Progenitor cell of endocrine pancreas (in vitro differentiated cells): ENCODE measurements at places on chromosomes 2 and 18.

DNA sequence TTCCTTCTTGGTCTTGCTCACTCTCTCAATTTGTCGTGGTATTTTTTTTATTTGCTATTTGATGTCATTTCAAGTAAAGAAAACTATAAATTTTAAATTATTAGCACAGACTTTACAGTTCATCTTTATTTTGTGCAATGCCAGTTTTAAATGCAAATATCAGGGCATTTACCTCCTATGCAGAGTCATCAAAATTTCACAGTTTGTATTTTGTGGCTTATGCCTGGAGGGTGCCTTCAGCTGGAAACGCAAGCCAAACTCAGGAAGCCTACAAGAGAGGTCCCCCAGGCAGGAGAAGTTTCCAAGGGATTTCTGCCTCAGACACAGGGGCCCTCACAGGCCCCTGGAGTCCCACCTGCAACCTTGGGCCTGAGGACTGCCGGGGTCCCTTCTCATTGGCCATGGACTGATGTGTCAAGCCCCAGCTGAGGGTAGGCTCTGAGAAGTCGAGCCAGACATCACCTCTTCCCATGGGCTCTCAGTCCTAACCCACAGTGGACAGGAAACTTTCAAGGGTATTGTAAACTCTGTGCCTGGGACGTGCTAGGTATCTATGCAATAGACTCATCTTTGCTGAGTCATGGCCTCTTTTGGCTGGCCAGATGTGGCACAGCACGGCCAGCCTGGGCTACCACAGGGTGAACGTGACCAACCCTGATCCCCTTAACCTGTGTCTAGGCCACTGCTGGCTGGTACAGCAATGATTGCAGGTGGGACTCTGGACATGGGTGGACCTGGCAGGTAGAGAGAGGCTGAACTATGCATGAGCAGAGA, 236.5 kb downstream of the CELF4 start:
- no peak for DNase-seq

DNA sequence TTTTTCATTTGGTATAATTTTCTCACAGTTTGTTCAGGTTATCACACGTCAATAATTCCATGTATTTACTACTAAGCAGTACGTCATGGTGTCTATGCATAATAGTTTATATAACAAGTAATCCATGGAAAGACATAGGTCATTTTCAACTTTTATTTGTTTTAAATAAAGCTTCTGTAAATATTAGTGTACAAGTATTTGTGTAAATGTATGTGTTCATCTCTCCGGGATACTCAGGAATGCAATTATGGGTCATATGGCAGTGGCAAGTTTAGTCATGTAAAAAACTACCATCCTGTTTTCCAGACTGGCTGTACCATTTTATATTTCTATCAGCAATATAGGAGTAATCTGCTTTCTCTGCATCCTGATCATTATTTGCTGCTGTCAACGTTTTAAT, 231.1 kb upstream of the ZNF804A start:
- no peak for DNase-seq

DNA sequence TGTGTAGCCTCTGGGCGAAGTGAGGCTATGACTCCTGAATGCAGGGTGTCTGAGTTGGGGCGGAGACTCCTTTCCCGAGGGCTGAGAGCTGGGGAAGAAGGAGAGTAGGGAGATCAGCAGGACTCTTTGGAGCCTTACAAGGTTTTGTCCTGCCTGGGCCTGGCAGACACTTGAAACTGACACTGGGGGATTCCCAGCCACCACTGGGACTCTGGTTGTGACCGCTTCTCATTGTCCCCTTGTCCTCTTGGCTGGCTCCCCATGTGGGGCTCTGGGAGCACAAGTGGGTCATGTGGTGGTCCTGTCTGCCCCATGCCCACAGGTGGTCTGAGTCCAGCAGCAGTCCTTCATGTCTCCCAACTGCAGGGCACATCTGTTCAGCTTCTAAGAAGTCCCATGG, 78.2 kb upstream of the MGAT4A start:
- no peak for DNase-seq

- no peak for DNase-seq
These were observed 2.6 kb upstream of the HOXD11 start for GRCh38 chr2:176104316-176105077.

DNA sequence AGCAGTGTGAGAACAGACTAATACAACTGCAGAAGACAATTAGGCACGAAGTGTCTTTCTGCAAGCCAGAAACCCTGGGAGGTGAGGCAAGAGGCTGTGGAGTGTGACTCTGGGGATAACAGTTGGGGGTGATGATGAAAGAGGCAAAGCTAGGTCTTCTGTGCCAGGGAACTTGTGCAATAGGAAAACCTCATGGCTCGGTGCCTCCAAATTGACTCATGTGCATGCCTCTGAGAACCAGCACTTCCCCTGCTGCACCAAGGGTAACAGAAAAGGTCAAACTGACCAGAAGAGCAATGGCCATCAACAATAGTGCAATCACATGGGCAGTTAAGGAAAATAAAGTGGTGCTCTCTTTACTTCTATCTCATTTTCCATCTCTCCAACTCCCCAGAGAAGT, 136.4 kb downstream of the SCG2 start:
- DNase-seq = no peak

DNA sequence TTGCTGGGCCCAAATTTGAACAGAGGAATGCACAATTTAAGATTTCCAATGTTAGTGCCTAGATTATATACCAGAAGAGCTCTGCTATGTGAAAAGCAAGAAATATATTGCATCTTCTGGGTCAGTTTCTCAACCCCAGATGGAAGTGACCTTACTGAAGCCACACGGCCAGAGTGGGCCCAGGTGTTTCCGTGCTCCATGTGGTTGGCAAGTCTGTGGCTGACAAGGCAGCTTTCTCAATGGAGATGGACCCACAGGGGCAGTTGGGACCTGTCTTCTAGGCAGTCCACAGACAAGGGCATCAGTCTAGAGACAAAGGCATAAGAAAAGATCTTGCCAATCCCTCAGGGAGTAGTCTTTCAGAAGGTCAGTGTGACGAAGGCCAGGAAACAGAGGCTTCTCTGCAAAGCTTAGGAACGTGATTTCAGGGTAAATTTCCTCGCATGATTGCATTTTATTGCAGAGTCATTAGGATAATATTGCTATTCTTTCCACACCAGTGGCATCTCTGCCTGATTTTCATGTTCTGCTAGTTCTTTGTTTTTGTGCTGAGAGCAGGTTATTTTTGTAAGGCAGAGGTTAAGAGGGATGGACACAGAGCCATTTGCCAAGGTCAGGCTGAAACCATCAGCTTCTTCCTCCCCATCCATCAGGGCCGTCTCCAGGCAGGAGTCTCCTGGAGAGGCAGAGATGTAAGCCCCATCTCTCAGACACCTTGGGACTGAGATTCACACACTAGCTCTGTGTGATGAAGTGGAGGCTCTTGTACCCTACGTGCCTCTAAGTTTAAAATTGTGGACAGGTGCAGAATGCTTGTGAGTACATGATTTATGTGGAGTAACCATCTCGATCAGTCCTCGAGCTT, 202.1 kb downstream of the ANKRD30B start:
- DNase-seq = no peak

DNA sequence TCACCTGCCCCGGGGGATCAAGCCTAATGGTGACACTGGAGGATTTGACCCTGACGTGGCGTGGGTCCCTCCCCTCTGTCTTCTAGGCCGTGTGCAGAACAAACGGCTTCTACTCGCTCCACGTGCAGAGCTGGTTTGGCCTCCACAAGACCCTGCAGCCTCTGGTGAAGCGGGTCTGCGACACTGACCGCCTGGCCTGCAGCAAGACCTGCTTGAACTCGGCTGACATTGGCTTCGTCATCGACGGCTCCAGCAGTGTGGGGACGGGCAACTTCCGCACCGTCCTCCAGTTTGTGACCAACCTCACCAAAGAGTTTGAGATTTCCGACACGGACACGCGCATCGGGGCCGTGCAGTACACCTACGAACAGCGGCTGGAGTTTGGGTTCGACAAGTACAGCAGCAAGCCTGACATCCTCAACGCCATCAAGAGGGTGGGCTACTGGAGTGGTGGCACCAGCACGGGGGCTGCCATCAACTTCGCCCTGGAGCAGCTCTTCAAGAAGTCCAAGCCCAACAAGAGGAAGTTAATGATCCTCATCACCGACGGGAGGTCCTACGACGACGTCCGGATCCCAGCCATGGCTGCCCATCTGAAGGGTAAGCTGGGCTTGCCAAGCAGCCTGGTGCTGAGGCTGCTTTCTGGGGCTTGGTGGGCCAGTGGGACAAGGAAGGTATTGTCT, 112.0 kb downstream of the VIT start:
- DNase-seq = no peak

- DNase-seq = no peak
These were observed 24.3 kb upstream of the REL start for GRCh38 chr2:60857056-60857455.

DNA sequence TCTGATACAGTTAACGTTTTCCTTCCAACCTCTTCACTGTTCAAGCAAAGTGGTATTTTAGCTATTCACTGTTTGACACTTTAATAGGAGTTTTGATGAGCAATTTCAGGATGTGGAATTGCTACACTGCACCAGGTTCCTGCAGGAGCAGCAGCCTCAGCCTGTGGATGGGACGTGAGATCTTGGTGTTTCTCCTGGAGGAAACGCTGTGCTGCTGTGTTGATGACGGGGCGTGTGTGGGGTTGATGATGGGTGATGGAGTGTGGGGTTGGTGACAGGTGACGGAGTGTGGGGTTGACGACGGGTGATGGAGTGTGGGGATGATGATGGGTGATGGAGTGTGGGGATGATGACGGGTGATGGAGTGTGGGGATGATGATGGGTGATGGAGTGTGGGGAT, 98.9 kb downstream of the RTP5 start:
- no peak for DNase-seq

DNA sequence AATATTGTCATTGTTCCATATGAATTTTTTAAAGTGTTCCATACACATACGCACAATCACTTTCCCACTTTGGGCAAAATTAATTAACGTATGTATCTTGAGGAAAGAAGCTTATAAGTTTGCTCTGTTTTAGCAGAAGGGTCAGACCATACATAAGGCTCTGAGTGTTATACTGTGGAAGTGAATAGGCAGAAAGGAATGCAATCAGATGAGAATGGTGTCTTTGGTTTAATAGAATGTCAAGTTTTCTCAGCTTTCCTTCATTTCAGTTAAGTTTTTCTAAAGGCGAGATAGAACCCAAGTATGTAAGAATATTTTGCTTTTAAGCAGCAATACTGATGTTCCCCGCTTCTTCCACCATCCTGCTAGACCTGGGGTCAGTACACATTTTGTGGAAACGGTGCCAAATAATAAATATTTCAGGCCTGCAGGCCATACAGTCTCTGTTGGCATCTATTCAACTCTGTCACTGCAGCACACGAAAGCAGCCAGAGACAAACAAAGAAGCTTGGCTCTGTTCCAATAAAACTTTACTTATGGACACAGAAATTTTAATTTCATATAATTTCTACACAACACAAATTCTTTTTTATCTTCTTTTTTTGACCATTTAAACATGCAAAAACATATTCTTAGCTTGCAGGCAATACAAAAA, 100.6 kb downstream of the UPP2 start:
- DNase-seq = no peak

- DNase-seq = no peak
These were observed 257.7 kb upstream of the AGAP1 start for GRCh38 chr2:235235977-235236767.

DNA sequence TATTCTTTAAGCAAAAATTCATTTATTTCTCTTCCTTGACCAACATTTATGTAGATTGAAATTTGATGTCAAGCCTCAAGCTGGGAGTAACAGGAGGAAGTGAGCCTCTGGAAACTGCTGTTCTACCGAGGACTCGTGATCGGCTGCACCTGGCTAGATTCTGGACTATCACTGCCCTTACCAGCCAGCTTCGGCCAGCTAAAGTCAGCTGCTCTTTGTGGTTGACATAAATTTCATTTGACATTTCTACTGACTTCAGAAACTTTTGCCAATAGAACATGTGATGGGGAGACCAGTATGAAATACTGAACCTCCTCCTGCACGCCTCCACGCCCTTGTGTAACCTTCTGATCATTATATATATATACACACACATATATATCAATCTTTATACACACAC, 74.2 kb upstream of the RGPD5 start:
- DNase-seq = no peak

- no peak for DNase-seq
These were observed 82.8 kb downstream of the NABP1 start for GRCh38 chr2:191760655-191761262.

GRCh38 chr18:58525517-58525916, 103.4 kb downstream of the ALPK2 start:
- no peak for DNase-seq

GRCh38 chr2:214587442-214587841, 176.6 kb downstream of the VWC2L start:
- DNase-seq = no peak

DNA sequence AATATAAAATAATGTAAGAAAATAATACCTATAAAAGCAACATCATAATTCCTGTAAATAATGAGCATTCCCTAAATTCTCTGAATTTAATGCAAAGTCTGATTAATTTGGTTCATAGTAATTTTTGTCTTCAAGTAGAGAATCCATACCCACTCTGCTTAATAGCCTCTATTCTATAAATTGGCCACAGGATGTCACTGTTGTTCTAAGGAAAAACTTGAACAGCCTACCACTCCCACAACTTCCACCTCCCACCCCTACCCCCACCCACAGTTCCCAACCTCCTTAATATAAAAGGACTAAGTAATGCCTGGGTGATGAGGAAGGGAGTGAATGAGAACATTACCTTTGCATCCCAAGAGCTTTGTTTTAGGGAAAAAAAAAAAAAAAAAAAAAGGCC, 27.2 kb upstream of the BBS5 start:
- no peak for DNase-seq

DNA sequence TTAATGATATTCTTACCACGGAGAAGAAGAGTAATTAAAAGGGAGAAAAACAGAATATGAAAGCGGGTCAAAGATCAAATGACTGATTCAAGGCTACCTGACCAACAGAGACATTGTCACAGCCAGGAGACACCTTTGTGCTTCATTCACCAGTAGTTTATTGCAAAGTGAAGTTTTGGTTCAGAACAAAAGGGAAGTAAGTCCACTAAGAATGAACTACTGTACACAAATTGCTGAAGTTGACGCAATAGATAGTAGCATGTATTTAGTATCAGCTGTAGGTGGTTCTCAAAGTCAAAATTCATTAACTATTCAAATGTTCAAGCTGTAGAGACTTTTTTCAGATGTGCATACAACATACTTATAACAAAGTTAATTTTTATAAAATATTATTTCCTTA, 64.7 kb upstream of the COX7A2L start:
- DNase-seq = no peak

- peak; percentile 97 for DNase-seq
These were observed at the start of gene NCKAP1 for GRCh38 chr2:183038341-183039300. Gene NCKAP1, minus strand, starts transcription at chr2:183038457. Its CDS starts 358 bp downstream, at chr2:183038099.

- DNase-seq = no peak
These were observed 407.6 kb upstream of the KCNH7 start for GRCh38 chr2:163246135-163246534.

DNA sequence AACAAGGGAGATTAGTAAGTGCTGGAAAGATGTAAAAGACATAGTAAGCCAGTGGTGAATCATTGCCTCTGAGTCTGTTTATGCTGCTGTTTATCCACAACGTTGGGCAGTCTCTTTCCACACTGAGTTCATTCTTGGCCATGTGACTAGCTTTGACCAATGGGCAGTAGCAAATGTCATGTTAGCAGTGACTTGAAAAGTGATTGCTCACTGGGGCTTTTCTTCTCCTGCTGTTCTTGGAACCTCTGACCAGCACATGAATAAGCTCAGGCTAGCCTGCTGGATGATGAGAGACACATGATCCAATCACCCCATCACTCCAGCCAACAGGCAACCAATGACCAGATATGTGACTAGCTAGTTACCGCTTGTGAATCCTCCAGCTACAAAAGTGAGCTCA, 360.4 kb downstream of the SLC4A3 start:
- no peak for DNase-seq

- DNase-seq = no peak
These were observed 141.9 kb upstream of the ACAA2 start for GRCh38 chr18:49955263-49955662.

GRCh38 chr2:144630459-144631215, 110.7 kb upstream of the ZEB2 start:
- DNase-seq = no peak
